ENCODE measurements at places on chromosomes 3 and 15.

GRCh38 chr15:64883997-64884511, 27.6 kb upstream of the ANKDD1A start:
- DNase-seq = peak; percentile 83

- peak; percentile 42 for DNase-seq
Measured at GRCh38 chr3:4492208-4493013, 737 bp upstream of the ITPR1 start.

DNA sequence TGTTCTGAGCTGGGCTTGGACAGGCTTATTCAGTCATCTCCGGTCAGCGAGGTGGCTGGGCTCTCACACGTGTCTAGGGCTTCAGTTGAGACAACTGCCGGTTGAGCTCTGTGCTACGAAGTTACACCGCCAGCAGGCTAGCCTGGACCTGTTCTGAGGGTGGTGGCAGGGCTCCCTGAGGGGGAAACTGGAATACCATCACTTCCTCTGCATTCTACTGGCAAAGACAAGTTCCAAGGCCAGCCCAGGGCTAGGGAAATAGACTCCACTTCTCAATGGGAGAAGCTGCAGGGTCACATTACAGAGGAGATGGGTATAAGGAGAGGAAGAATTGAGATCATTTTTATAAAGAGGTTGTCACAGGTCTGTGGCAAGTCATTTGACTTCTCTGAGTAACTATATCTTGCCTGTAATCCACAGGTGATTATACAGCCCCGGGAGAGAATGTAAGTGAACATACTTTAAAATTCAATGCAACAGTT, 106.8 kb upstream of the IL12A start:
- DNase-seq = no peak

- no peak for DNase-seq
Measured at GRCh38 chr3:122100083-122100482, 44.9 kb downstream of the CD86 start.
